ENCODE measurements at places on chromosomes 1 and 21.

GRCh38 chr21:45523411-45524101, 18.7 kb downstream of the SLC19A1 start:
- DNase-seq = no peak

GRCh38 chr1:8223526-8223925, 94.4 kb upstream of the SLC45A1 start:
- DNase-seq = no peak

DNA sequence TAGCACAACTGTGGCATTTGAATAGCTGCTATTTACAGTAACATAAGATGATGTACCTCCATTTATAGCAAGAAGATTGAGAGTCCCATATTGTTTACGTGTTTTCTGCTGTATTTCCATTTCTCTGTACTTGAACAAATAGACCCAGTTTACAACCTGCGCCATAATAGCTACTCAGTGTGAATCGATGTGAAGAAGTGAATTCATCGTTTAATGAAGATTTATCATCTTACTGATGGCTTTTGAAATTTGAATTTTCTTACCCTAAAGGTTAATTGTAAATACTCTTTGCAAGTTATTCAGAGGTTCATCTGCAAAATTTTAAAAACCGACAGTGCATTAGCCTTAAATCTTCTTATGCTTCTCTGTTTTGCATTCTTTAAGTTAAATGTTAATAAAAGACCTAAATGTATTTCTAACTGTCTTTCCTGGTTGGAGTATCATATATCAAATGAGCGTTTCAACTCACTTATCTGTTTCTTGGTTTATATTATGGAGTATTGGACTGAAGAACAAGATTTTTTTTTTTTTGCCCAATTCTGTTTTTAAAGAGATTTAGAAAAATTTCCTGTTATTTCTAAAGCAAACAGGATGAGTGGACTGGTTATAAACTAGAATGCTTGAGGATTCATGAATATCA, 2.2 kb downstream of the MACO1 start:
- DNase-seq = no peak

DNA sequence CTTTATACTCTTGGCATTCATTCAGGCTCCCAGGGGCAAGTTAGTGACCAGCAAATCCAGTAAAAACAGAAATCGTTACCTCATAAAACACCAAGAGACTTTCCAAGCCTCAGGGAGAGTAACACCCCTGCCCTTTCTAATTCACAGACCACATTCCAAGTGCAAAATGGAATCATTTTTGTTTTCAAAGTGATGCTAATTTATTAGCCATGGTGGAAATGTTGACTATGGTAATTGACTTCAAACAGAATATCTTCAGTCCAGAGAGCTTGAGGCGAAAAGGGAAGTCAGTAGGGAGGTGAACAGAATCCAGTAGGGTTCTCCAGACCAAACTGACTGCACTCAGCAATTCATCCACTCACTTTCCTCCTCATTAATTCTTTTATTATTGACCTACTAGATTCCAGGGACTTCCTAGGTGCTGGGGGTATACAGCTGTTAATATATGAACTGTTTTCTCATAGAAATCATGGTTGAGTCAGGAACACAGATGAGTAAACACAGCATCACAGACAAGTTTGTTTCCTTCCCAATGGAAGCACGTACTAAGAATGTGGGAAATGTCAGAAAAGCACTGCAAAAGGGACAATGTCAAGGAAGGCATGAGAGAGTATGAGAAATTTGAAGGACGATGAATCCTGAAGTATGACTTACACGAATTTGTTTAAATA, 388.5 kb upstream of the C1orf87 start:
- DNase-seq = no peak

GRCh38 chr1:163980394-163980793, 578.6 kb upstream of the PBX1 start:
- DNase-seq = no peak

GRCh38 chr21:27407271-27407670, 440.4 kb upstream of the ADAMTS5 start:
- DNase-seq = no peak

DNA sequence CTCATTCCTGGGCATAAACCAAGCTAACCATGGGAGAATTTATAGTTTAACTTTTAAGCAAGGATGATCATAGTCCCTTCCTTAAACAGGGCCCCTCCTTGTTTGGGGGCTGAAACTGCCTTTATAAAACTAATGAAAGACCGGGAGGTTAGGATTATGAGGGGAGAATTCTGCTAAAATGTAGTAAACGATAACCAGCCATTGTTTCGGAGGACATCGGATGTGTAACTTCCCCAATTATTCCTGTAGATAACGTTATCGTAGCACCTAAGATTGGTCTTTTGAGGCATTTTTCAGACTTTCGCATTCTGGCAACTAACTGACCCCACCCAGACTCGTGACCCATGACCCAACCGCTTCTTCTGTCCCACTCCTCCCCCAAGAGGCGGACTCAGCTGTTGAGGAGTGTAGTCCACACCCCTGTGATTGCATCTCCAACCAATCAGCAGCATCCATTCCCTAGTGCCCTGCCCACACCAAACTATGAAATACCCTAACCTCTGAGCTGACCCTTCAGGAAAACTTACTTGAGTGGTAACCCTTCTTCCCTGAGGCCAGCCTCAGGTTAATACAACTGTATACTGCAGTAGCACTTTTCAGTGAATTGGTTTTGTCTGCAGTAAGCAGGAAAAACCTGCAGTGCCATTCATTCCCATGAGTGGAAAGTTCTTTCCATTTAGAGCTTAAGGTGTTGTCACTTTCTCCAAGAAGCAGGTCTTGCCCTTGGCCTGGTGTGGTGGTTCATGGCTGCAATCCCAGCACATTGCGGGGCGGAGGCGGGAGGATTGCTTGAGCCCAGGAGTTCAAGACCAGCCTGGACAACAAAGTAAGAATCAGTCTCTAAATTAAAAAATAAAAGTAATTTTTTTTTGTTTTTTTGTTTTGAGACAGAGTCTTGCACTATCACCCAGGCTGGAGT, 823 bp upstream of the SYF2 start:
- DNase-seq = peak; percentile 13

DNA sequence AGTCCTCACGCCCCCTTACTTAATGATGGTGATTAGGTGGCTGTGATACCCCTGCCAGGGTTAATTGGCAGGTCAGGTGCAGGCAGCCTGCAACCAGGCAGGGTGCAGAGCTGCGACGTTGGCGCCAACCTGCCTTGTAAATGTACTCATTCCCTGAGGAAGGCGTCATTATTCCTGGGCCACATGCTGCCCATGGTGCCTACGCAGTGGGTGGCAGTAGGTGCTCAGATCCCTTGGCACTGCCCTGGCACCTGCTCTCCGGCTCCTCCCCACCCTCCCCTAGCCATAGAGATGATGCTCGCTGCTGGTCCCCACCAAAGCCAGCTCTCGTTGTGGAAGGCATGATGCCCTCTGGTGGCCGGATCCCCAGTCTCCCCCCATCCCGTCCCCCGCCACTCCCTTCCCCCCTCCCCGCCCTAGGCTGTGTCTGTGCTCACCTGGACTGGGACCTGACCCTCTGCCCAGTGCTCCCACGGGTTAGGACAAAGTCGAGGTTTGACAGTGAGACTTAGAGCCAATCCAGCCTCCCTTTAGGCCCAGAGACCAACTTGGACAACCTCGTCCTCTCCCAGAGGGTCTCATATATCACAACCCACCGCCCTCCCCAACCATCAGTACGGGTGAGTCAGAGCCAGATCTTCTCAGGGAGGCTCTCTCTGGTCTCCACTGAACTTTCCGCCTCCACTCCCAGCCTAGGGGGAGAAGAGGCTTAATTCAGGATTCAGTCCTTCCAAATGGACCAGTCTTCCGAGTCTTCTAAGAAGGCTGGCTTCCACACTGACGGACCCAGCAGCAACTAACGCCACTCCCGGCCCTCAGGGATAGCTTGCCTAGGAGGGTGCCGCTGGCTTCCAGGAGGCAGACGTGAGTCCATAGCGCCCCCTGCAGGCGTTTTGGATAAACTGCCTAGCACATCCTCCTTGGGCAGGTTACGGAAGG, 5.7 kb downstream of the KRTCAP2 start:
- peak; percentile 80 for DNase-seq

DNA sequence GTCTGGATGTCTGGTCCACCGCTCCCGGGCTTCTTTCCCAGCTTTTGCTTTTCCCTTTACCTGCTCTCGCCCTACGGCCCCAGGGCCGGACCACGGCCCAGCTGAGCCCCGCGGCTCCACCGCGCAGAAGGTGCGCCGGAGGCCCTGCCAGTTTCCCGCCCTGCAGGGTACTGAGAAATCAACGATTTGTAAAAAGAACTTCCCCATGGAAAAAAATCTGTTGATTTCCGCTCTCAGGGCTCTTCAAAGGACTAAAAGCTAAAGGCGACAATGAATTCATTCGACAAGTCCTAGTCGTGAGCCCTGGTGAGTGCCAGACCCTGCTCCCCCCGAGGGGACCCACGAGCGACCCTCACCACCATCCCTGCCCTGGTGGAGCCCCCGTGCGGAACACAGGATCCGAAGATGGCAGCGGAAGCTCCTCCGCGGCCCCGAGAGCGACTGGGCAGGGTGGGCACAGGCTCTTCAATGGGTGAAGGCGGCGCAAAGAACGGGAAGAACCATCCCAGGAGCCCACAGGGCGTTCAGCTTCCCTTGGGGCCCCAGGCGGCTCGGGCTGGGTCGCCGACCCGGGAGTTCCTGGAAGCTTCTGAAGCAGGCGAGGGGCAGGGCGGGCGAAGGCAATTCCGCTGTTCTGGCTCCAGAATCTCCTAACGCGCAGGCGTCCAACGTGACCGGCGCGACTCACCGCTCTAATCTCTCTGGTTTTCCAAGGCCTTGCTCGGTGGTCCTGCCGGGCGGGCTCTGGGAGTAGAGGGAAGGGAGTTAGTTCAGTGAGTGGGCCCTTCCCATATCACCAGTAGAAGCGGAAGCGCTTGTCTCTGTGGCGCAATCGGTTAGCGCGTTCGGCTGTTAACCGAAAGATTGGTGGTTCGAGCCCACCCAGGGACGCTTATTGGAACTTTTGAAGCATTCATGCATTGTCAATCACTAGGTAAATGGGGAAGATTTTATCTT, 6.6 kb upstream of the RNU1-2 start:
- DNase-seq = peak; percentile 27

DNA sequence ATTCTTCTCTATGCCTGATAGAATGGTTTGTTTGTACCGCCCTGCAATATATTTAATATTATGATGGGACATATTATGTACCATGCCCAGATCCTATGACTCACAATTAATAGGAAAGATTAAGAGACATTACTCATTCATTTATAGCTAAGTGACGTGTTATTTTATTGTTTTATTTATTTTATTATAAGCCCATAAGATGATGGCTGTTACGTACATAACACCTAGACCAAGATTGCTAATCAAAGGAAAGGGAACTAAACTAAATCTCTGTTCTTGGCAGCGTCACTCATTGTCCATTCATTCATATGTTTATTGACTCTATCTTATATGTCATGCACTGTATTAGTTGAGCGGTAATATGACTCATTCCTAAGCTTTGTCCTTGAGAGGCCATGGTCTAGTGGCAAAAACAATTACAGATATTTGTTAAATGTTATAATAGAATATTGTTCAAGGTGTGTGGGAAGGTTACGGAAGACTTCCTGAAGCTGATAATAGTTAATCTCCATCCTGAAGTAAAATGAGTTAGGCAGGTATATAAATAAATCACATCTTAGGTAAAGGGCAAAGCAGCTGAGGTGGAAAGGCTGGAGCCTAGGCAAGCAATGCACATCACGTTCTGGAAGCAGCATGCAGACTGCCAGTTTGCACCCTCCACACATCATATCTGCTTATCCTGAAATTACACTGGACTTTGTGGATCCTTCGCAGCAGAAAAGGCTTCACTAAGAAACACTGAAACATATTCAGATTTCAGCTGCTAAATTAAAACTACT, 16.6 kb upstream of the CD55 start:
- no peak for DNase-seq

DNA sequence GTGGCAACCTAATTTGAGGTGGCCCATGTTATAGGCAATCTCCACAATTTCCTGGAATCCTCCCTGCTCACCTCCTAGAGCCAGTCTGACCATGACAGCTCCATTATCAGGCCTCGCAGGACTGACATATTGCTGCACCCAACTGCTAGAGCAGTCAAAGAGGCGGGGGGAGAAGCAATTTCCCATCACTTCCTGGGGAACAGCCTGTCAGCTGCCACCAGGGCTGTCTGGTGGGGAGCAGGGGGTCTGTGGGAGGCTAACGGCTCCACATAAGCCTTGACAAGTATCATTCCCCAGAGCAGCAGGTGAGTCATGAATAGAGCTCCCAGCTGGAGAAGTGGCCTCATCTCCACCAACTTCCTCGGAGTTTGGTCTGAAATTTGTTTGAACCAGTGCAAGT, 322.9 kb downstream of the MATN1 start:
- DNase-seq = no peak

DNA sequence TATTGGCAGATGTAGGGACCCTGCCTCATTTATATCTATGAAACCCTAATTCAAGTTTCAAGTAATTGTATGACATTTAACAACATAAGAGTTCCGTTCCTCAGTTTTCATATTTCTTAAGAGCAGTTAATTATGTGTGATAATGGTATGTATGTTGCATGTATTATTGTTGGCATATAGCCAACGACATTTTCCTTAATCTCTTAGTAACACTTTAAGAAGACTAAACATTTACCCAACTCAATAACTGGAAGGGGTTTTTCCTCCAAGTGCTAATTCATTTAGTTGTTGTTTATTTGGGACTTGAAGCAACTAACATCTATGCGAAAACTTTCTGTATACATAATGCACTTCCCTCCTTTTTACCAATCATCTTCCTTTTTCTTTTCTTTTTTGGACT, 1.5 kb upstream of the RALGPS2 start:
- DNase-seq = no peak

- no peak for DNase-seq
Observed at GRCh38 chr1:100866041-100866900, 28.4 kb downstream of the EXTL2 start.

- no peak for DNase-seq
Observed at GRCh38 chr1:48645883-48646282, 130.8 kb downstream of the BEND5 start.

- DNase-seq = no peak
Observed at GRCh38 chr1:181981821-181982220, 79.7 kb downstream of the ZNF648 start.
